Thoracic aorta (tissue), 2 donors: ENCODE measurements at places on chromosomes 7 and 10.

GRCh38 chr10:123930340-123931001 lies 38.9 kb upstream of the CPXM2 start:
- no peak for DNase-seq

GRCh38 chr10:49834201-49834600 lies 72.1 kb upstream of the OGDHL start:
- DNase-seq = no peak

GRCh38 chr7:97149843-97150242 lies 32.3 kb downstream of the SDHAF3 start:
- DNase-seq = no peak

- DNase-seq = no peak
Observed at GRCh38 chr7:18400275-18400674, 95.3 kb upstream of the HDAC9 start.

- no peak for DNase-seq
Observed at GRCh38 chr7:84746353-84746752, 440.5 kb downstream of the SEMA3D start.

DNA sequence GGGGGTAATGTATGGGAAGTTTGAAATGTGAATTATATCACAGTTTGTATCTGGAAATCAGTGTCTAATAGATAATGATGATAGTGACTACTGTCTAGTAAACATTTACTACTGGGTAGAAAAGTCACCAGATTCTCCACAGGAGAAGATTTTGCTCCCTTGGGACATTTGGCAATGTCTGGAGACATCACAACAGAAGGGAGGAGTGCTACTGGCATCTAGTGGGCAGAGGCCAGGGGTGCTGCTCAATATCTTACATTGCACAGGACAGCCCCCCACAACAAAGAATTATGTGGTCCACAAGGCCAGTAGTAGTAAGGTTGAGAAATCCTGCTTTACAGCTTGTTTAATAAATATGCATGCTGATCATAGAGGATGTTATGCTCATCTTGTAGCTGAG lies 92.3 kb upstream of the PRPS1L1 start:
- no peak for DNase-seq
